ENCODE measurements at places on chromosomes 13 and 19.

DNA sequence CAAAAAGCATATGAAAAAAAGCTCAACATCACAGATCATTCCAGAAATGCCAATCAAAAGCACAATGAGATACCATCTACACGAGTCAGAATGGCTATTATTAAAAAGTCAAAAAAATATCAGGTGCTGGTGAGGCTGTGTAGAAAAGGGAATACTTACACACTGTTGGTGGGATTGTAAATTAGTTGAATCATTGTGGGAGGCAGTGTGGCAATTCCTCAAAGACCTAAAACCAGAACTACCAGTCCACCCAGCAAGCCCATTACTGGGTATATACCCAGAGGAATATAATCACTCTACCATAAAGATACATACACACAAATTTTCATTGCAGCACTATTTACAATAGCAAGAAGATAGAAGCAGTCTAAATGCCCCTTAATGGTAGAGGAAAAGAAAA lies 529.9 kb downstream of the SLITRK1 start:
- no peak for DNase-seq

- no peak for DNase-seq
Observed at GRCh38 chr13:84749126-84749525, 866.9 kb upstream of the SLITRK1 start.

GRCh38 chr19:42270346-42271044 lies 1.4 kb downstream of the CIC start:
- peak; percentile 71 for DNase-seq

- no peak for DNase-seq
Observed at GRCh38 chr13:77002590-77003190, 10.8 kb downstream of the CLN5 start.

DNA sequence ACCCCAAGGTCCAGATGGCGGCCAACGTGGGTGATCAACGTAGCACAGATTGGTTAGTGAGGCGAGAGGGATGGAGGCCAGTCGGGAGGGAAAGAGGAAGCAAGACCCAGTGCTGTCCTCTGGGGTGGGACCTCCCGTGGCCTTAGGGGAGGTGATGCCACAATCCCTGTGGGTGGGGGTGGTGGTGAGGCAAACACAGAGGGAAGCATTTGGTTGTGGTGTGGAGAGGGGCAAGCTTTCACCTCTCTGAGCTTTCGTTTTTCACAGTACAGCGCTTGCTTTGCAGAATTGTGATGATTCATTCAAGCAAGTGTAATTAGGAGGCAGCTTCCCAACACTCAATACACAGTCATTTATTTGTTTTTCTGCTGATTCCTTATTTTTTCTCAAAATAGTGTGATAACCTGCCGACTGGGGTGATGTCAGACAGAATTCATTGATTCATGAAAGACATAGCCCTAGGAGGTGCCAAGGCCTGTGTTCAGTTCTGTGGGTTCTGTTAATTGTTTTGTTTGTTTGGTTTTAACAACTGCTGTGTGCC lies 2.4 kb downstream of the LENG8 start:
- peak; percentile 48 for DNase-seq

DNA sequence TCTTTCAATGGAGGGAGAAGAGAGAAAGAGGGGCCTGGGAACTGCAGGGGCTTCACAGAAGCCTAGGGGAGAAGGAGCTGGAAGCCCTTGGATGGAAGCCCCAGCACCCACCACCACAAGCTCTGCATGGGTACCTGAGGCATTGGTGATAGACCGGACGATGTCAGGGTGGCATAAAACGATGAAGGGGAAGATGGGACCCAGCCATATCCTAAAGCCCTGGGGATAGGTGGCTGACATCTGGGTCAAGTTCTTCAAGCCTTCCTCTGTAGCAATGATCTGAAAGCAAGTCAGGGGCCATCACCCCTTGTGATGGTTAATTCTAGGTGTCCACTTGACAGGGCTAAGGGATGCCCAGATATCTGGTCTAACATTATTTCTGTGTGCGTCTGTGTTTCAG lies 11.2 kb upstream of the OR10H5 start:
- no peak for DNase-seq

GRCh38 chr13:49443704-49444523 lies at the start of the genes CAB39L and SETDB2:
TSS of gene CAB39L (minus strand) at chr13:49444064. CDS start at chr13:49382910, 61,154 bp downstream.
TSS of gene SETDB2 (plus strand) at chr13:49444274. CDS start at chr13:49451894, 7,620 bp downstream.
- DNase-seq, result peak; percentile 100
